ENCODE measurements at places on chromosomes 5 and 9.
A peak's percentile ranks its signal among the peaks of the same experiment; 100 is the strongest.

GRCh38 chr5:100904259-100904861 is 1.3 kb upstream of the ST8SIA4 start:
- peak; percentile 28 for DNase-seq

DNA sequence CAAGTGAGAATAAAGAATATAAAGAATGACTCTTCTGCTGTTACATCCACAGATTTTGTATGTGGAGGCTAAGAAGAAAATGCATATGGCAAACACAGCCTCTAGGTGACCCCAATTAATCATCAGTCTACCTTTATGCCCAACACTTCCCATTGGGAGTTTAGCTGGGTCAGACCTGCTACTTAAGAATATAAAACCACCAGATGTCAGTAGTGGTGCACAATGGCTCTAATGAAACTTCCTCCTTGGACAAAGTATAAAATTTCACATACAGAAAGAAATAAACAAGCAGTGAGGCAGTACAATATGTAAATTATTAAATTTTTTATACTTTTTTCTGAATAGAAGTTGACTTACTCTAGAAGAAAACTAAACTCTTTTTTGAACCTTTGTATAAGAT is 539.9 kb downstream of the BRINP1 start:
- no peak for DNase-seq

- no peak for DNase-seq
Observed at GRCh38 chr5:165405340-165405739, 1899.9 kb downstream of the MAT2B start.

DNA sequence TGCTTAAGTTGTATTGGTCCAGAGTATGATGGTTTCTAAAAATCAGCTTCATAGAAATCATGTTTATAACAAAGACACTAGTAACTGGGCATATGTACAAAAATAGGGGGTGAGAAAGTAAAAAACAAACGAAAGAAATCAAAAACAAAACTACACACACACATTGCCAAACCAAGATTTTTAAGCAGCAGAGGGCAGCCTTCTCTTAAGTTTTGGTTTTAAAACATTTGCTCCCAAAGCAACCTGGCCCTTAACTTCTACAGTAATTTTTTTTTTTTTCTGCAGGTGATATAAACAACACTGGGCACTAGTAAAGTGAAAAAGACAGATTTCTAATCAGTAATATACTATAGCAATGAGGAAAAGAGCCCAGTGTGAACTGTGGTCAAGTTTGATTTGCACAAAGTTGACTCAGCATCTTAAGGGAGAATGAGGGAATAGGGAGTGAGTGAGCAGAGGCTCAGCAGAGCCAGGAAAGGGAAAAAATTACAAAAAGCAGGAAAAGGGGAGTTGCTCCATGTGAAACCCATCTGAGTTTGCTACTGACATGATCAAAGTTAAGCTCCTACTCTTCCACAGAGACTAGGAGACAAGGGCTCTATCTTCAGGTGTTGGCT is 13.4 kb upstream of the GAPT start:
- DNase-seq, result no peak

DNA sequence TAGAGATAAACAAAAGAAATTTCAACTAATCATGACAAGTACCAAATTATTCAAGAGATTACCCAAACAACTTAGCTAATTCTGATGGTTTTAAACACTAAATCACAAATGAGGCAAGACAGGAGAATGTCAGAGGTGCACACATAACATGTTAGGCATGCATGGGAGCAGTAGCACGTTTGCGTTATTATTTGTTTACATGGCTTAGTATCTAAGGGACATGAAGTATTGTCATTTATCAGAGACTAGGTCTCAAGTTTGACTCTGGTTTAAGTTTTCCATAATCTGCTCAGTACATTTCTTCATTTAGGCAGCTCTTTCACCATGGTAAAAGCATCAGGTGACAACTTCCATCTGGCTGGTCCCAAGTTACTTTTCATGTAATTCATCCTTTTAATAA is 244.1 kb upstream of the TNC start:
- DNase-seq, result no peak

DNA sequence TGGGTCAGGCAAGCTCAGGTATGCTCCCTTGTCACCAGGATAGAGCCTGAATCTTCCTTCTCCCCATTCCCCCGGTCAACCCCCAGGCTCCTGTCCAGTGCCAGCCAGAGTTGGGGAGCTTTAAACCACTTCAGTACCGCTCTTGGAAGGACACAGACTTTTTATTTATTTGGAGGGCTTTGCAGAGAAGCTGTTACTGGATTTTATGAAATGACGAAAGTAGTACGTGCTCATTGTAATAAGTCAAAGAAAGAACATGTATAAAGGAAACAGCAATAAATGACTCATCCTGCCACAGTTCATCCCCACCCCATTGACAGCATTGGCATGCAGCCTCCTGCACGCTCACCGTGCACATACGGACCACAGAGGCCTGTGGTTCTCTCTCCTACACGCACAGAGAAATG is 230.3 kb downstream of the AUH start:
- DNase-seq, result no peak

GRCh38 chr5:56251440-56251839 is 18.3 kb upstream of the ANKRD55 start:
- DNase-seq, result no peak

GRCh38 chr9:5186416-5187169 is 1.2 kb upstream of the INSL6 start:
- peak; percentile 48 for DNase-seq

- no peak for DNase-seq
Observed at GRCh38 chr9:112086627-112087026, 88.5 kb downstream of the SUSD1 start.

DNA sequence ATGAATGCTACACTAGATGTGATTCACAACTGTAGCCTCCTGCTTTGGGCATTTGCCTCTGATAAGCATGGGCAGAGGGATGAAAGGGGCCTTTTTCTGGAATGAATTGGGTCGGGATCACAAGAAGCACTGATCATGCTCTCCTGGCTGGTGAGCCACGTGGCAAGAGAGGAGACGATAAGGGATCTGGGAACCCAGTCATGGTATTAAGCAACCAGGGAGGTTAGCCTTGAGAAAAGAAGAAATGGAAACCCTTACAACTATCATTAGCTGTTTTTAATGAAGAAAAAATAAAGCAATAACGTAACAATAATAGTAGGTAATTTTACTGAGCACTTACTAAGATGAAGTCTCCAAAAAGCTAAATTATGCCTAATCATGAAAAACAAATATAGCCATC is 50.0 kb upstream of the RAI14 start:
- no peak for DNase-seq

DNA sequence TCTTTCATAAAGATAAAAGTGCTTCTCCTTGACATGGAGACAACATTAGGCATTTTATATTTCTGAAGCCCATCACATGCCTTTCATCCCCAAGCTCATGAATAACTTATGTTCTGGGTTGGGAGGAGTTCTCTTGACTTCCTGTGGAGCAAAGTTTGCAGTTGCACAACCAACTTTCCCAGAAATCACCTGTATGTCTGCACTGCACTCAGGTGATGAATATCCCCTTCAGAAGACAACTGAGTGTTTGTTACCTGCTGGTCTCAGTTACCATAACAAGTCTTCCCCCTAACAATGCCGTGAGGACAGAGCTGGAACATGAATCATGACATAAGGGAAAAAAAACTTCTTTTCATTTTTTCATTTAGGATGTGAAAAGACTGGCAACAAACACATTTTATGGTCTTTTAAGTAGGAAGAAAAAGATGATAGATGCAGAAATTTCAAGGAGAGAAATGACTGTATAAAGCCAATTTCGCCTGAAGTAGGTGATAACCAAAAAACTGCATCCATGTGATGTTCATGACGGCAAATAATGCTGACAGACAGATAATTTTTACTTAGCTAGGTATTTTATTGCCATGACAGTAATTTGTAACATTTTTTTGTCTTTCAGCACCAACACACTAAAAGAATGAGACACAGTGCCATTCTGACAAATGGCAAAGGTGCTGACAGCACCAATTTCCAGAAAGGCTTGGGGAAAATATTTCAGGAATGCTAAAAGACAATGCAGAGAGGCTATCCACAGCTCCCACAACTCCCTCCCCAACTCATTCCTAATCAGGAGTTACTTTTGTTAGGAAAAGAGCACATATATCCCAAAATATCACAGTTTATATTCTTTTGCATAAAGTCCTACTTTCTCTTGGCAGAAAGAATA is 656.3 kb downstream of the PRELID2 start:
- no peak for DNase-seq

- DNase-seq, result no peak
Observed at GRCh38 chr9:94083384-94083783, 880 bp upstream of the PTPDC1 start.

- peak; percentile 50 for DNase-seq
Observed at GRCh38 chr9:92706218-92706940, 36.4 kb upstream of the IPPK start.

DNA sequence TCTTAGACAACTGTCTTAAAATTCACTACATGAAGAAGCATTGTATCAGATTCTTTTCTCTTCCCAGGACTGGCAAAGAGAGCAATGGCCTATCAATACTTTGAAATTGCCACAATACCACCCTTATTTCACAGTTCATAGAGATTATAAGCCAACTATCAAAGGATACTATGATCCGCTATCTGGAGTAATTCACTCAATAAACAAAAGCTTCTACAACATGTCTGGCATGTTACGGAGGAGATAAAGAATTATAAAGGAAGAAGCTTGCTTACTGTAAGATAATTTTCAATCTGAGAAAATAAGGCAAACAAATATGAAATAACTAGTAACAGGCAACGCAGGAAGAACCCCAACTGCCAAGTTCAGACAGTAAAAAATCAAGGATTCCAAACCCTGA is 114.8 kb downstream of the GNAQ start:
- DNase-seq, result no peak

DNA sequence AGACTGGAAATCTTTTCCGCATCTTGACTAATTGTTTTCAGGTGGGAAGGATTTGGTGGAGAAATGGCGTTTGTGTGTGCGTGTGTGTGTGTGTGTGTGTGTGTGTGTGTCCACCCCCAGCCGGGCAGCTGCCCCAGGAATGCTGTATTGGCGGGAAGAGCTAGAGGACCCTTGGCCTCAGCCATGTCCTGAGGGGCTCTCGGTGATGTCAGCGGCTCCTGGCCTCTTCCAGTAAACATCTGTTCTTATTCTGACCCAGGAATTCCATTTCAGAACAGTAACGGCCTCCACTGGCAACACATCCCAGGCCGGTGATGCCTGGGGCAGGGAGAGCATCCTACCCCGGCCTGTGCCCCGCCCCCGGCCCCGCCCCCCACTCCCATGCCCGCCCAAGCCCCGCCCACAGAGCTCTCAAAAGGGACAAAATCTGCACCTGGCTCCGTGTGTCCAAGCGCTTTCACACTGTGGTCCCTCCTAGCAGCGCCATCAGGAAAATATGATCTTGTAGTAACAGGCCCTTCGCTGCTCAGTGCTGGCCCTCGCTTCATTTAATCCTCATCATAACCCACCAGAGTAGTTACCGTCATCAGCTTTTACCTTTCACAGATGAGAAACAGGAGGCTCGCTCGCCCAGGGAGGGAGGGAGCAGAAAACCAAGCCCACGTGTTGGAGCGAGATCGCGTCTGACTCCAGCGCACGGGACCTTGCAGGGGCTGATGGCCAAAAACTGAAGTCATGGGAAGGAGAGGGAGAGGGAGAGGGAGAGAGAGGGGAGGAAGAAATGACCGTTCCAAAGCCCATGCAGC is 18.9 kb downstream of the ADAMTS2 start:
- no peak for DNase-seq

GRCh38 chr5:65903581-65903980 is 22.8 kb upstream of the ERBIN start:
- DNase-seq, result no peak

GRCh38 chr9:16333691-16334090 is 536.8 kb downstream of the BNC2 start:
- no peak for DNase-seq

DNA sequence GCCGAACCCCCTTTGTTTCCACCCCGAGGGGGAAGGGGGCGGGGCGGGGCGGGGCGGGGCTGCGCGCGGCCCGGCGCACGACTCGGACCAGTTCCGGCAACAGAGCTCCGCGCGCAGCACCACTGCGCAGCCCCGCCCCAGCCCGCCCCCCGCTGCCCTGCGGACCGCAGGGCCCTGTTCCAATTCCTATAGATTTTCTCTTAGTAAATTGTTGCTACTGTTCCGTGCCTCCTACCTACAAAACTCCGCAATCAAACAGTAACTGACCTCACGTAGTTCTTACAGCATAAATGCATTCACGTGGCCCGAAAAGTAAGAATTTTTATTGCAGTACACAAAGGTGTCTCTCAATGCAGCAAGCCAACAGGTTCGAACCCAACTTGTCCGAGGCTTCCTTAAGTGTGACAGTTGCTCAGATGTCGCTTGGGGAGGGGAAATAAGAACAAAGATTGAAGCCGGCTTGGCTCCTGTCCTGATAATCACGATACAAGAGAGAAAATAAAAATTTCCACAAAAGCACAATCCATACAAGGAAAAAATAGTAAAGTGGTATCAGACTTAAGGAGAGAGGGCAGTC is 1.2 kb upstream of the RNF38 start:
- DNase-seq, result peak; percentile 79

- no peak for DNase-seq
Observed at GRCh38 chr9:97441729-97442128, 29.8 kb downstream of the TDRD7 start.

DNA sequence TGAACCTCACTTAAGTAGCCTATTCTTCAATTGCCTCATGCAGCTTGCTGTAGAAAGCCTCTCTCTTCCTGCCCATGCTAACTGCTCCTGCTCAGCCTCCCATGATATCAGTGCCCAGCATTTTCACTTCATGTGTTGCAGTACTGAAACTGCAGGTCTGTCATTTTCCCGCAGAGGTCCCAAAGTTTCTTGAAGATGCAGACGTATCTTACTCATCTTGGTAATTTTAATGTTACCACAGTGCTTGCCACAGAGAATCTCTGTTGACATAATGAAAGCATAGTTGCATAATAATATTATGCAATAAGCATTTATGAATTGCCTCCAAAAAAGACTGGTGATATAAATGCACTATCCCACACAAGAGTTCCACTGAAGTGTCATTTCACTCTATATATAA is 561.1 kb upstream of the DAP start:
- DNase-seq, result no peak

- no peak for DNase-seq
Observed at GRCh38 chr9:134800791-134801339, 79.7 kb upstream of the FCN2 start.

- no peak for DNase-seq
Observed at GRCh38 chr5:18959535-18959934, 1028.5 kb downstream of the CDH18 start.

GRCh38 chr9:109166771-109167601 is at the start of gene FRRS1L:
FRRS1L (minus strand) TSS chr9:109167249; CDS start chr9:109167138, 111 bp downstream.
- DNase-seq, result no peak

DNA sequence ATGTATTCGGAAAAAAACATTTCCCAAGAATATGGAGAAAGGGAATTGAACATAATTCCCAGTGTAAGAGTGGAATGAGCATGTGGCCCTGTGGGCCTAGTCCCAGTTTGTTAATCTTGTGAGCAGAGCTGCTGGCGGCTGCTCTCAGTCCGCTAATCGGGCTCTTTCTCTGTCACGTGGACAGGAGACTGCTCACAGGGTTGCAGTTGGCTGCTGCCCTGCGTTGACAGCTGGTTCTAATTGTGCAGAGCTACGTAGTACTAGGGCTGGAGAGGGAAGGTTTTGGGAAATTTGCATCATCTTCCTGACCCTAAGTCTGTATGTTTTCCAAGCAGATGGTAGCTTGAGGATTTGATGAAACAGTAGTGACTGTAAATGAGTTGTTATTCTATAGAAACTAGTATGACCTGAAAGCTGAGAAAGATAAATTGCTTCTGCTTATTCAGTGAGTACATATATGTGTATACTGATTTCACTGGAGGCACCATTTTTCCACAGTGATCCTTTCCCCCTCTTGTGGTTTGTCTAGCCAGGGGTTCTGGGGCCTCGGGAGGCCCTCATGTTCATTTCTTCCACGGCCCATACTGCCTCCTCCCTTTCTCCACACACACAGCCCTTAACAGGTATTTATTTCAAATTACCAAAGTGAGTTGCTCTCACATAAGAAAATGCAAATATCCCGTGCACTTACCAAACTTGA is 100.6 kb downstream of the ANGPTL2 start:
- no peak for DNase-seq

Data from T-helper 1 cell (primary cell).